ENCODE measurements at places on chromosomes 7 and 10.

GRCh38 chr7:83413831-83414230 lies 235.1 kb downstream of the SEMA3E start:
- no peak for DNase-seq

- no peak for DNase-seq
Observed at GRCh38 chr7:50481867-50482266, 31.7 kb upstream of the FIGNL1 start.

- DNase-seq = no peak
Observed at GRCh38 chr7:3277604-3278572, 23.2 kb upstream of the SDK1 start.

- DNase-seq = no peak
Observed at GRCh38 chr7:69722843-69723242, 124.6 kb downstream of the AUTS2 start.

GRCh38 chr10:5291501-5292195 lies 73.1 kb upstream of the UCN3 start:
- no peak for DNase-seq

DNA sequence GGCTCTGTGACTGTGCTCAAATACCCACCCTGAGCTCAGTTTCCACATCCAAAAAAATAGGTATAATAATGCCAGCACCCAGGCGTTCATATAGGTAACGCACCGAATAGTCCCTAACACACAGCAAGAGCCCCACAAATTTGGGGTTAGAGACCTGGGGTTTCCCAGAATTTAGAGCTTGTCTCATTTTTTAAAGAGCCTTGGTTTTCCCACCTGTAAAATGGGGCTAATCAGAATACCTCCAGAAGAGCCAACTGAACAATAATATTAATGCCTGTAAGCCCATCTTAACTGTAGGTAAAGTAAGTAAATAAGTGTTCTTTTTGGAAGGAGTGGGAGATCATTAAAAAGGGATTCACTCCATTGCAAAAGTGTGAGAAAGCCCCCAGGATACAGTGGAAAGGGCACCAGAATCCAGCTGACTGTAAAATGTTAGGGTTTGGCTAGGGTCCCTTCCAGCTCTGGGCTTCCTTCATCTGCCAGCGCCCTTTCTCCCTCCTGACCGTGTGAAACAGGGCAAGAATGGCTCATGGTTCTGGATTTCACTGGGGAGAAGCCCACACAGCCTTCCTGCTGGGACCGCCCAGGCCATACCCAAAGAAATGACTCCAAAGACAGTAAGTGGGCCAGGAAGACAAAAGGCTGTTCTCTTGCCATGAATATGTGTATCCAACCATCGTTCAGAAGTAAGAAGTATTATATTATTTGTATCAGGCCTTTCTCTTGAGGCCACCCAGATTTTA lies 2.1 kb downstream of the MTURN start:
- DNase-seq = no peak

DNA sequence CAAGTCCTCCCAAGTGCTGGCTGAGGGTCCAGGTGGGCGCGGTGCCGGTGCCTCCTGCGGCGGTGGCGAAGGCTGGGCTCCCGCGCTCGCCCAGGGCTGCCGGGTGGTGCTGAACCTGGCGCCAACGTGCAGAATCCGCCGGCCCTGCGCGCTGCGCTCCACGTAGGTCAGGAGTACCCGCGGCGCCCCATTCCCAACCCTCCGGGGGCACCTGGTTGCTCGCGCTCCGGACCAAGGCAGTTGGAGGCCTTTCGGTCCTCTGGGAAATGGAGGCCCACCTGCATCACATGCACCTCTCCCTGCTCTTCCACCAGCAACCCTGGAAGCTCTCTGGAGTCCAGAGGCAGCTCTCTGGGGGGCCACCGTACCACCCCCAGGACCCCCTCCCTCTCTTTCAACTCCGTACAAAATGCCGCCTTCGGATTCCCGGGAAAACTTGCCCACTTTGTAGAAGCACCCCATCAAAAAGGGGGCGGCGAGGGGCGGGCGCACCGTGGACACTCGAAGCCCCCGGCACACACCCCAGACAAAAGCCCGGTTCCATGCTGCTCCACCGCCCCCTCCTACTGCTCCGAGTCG lies 745 bp downstream of the SLC16A9 start:
- no peak for DNase-seq

DNA sequence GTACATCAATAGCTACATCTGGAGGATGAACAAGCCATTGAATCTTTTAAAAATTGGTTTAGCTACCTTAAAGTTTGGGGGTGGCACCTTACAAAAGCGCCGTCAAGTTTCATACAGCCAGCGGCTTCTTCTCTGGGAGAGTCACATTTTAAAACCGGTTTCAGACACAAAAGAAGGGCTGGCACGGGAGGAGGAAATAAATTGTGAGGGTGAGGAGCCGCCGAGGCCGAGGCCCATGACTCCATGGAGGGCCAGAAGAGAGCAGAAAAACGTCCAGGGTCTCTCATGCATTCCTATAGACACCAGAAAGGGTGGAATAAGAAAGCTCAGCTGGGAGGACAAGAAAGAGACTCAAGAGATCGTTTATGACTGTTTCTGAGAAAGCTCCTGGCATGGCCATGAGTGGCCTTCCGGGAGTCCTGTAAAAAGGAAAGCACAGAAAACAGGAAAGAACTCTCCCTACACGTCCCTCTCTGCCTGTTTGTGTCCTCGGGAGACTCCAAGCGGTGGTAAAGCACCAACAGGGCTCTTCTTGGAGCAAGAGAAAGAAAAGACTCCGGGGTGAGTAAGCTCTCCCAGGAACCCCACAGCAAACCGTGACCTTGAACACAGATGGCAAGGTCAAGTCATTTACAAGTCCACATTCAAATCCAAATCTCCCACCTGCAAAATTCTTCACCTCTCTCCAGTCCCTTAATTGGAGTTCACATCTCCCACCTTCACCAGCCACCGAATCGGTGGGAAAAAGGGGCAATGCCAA lies 1.8 kb downstream of the FRAT2 start:
- peak; percentile 12 for DNase-seq

GRCh38 chr7:15334536-15335263 lies 227.1 kb downstream of the AGMO start:
- no peak for DNase-seq

GRCh38 chr10:88840881-88841280 lies 10.8 kb downstream of the ANKRD22 start:
- no peak for DNase-seq

DNA sequence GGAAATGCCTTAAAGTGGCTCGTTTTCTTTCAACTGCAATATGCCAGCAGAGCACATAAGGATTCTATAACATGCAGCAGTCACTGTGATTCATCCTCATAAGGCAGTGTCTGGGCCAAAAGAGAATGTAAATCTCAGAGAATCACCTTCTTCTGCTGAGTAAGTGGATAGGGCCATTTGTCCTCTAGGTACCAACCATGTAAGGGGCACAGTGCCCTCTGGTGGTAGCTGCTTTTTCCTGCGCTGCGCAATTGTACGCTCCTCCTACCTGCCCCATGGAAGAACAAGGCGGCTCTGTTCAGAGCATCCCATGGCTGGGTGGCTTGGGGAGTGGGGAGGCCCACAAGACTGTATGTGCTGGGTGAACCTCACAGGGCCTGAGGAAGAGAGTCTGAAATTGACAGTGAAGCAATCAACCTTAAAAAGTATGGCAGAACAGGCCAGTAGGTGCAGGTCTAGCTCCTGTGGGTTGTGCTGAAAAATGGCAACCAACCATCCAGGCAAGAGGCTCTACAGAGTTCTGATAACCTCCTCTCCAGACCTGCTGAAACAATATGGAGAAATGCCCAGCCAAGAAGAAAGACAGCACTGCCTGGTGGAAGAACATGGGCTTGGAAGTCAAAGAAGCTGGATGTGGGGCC lies 78.6 kb upstream of the C10orf90 start:
- DNase-seq = peak; percentile 18

DNA sequence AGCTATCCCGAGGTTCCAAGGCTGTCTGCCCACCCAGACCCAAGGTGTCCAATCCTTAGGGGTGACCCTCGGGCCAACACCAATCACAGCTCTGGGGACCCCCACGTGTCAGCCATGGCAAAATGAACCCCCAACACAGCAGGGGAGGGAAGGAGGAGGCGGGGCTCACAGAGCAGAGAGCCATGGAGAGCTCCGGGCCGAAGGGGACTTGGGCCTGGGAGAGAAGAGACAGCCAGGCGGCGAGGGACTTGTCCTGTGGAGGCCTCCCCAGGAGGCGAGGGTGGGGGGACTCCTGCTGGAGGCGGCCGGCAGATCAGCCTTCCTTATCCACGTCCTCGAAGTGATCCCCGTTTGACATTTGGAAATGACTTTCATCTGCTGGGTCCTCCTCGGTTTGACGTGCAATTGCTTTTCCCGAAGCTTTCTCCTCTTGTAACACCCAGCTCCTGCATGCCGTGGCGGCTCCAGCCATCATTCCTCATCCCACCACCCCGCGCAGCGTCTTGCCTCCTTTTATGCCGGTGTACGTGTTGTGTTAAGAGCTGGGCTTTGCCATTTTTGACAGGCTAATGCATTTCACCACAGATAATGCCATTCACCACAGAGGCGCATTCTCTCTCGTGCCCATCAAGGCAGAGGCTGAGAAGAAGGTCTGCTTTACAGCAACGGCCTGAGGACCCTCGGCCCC lies 337.4 kb downstream of the DNAJB6 start:
- peak; percentile 4 for DNase-seq

DNA sequence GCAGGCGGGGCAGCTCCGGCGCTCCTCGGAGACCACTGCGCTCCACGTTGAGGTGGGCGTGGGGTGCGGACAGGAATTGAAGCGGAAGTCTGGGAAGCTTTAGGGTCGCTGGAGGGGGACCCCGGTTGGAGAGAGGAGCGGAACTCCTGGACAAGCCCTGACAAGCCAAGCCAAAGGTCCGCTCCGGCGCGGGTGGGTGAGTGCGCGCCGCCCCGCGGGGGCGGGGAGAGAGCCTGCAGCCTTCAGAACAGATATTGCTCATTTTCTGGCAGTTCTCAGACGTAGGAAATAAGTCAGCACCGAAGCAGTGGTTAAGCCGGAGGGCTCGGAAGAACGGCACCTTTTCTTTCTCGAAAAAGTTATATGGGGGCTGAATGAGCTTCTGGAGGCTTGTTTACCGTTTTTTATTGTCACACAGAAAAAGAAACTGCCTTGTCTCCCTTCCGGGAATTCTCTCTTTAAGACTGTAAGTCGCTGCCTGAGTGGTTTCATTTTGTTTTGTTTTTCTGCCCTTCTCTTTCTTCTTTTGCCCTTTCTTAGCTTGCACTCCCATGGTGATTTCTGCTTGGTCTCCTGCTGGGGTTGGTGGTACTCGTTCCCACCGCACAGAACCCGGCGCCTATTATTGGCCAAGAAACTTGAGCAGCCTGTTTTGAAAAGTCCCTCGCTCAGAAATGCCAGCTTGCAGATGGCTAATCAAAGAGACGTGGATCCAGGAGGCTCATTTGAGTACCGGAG lies 732 bp downstream of the FAS start:
- DNase-seq = peak; percentile 65

GRCh38 chr10:110455446-110455845 lies 42.3 kb upstream of the DUSP5 start:
- no peak for DNase-seq

Measured in tibial nerve (tissue), 4 donors.